GM23248 (cell line): ENCODE measurements at places on chromosomes 7 and 10. TPM values are rescaled to one million over a fixed set of nuclear protein-coding genes. Genes with fewer than 3 reads are reported as not detected.

The IQUB gene
- 0.13 TPM in 1 of 2 replicates, not detected in the other for total RNA-seq

The CH25H gene
- total RNA-seq: 25.2 and 34.9 TPM in 2 replicates

- DNase-seq: no peak
These were observed 95.5 kb downstream of the MAP3K8 start for GRCh38 chr10:30529373-30529998.

GRCh38 chr10:123102673-123103072 lies 33.1 kb upstream of the HMX3 start:
- no peak for DNase-seq

DNA sequence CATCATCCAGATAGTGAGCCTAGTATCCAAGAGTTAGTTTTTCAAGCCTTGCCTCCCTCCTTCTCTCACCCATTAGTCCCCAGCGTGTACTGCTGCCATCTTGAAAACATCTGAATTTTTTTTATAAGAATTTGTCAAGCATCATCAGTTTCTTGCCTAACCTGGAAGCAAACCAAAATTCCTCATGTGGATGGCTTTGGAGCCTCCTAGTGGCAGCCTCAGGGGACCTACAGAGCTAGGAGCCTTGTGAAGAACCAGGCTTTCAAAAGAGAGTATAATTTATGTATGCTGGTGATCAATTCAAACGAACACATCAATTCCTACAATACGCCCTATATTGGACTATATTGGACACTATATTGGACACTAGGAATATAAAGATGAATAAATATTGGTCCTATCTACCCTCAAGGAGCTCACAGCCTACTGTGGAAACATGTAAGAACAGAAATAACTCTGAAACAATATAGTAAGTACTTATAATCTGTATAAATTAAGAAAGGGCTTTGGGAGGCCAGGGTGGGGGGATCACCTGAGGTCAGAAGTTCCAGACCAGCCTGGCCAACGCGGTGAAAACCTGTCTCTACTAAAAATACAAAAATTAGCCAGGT lies 63.4 kb downstream of the HPSE2 start:
- peak; percentile 85 for DNase-seq

DNA sequence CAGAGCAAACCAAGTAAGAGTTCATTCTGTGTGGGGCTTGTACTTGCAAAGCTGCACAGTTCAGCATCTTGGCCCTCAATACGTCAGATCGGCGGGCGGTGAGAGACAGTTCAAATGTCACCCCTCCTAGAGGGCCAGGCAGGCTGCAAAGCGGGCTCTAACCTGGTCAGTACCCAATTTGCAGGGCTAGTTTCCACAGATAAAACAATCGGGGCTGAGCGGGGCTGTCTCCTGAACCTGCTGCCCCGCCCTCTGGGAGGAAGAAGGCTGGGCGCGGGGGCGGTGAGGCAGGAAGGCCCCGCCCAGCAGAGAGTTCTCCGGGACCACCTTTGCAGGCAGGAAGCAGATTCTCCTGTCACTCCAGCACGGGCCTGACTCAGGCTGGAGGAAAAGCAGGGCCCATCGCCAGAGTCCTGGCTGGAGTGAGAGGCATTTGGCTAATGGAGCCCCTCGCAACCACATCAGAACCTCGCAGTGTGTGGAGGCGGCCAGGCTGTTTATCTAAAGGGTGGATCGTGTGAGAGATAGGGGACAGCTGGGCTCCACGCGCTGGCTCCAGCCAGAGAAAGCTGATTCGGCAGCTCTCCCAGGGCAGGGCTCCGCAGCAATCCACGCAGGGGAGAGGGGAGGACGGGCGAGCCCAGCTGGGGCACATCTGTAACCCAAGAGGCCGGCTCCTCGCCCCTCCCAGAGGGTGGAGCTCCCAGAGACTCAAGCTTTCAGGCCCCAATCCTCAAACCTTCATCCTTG lies 83.1 kb downstream of the SH3PXD2A start:
- peak; percentile 89 for DNase-seq

- peak; percentile 23 for DNase-seq
These were observed 3.8 kb upstream of the STN1 start for GRCh38 chr10:103921750-103922195.
